Lung microvascular endothelial cell (primary cell): ENCODE measurements at places on chromosomes 1 and 21. TPM values are rescaled to one million over a fixed set of nuclear protein-coding genes. Genes with fewer than 3 reads are reported as not detected.

GRCh38 chr1:76095802-76096201 lies 21.3 kb downstream of the ST6GALNAC3 start:
- peak; percentile 26 for DNase-seq

DNA sequence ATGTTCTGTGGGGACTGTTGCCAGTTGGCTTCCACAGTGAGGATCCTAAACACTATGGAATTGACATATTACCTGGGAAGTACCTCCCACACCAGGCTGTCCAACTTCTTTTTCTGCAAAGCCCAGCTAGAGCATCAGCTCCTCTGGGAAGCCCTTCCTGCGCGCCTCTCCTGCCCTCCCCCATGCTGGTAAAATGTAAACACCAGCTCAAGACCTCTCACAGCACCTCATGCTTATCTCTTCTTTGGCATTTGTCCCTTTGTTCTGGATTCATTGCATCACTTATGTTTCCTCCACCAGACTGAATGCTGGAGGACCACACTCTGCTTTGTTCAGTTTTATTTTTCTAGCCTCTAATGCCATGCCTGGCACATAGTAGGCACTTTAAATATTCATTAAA lies 172.1 kb downstream of the HHAT start:
- DNase-seq: no peak

- DNase-seq: no peak
Measured at GRCh38 chr1:201880928-201881571, 7.6 kb upstream of the SHISA4 start.

The NR5A2 gene
- 3.4 and 7.2 TPM in 2 replicates for total RNA-seq

The MROH9 gene
- total RNA-seq: not detected in 2 replicates

- peak; percentile 58 for DNase-seq
Measured at GRCh38 chr1:150622303-150622975, 7.0 kb downstream of the ENSA start.

- no peak for DNase-seq
Measured at GRCh38 chr1:39877980-39878956, 5.0 kb downstream of the TRIT1 start.

- no peak for DNase-seq
Measured at GRCh38 chr1:112464501-112464900, 44.3 kb upstream of the WNT2B start.

The C4BPB gene
- not detected in 2 replicates for total RNA-seq

The SIK1 gene
- 0.65 and 4.0 TPM in 2 replicates for total RNA-seq

GRCh38 chr1:91596474-91596873 lies 95.8 kb downstream of the CDC7 start:
- DNase-seq: no peak

- DNase-seq: no peak
Measured at GRCh38 chr1:154418062-154418921, 13.1 kb downstream of the IL6R start.

The TRIM46 gene
- total RNA-seq: 1.2 and 2.4 TPM in 2 replicates

DNA sequence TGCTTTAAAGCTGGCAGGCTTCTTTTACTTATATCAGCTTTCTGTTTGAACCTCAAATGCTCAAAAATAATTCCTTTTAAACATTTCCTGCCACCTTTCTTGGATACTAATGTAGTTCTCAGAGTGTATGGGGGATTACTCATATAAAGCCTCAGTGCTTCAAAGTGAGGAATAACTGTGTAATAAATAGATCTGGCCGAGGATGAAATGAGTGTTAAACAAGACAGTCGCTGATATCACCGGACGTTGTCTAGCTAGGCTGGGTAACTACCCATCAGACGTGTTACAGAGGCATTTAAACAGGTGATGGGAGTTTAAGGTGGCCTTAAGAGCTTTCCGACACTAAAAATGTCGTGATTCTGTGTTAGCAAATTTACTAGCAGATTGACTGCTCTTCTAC lies 53.1 kb downstream of the VANGL2 start:
- DNase-seq: no peak

GRCh38 chr1:72524021-72524420 lies 241.7 kb upstream of the NEGR1 start:
- no peak for DNase-seq

The PRAMEF9 gene
- total RNA-seq: not detected in 2 replicates

DNA sequence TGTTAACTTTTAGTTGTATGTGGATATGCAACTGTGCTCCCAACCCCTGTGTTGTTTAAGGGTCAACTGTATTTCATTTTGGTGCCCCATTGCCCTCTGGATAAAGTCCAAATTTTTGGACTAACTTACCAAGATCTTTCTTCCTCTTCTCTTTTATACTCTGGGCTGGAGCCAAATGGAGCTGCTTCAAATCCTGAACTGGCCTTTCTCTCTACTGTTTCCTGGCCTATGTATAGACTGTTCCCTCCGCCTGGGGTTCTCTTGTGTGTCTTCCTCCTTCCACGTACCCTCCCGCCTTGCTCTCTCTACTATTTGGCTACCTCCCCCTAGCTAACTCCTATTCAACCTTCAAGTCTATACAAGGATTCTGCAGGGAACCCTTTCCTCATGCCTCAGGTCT lies 8.4 kb upstream of the CDC14A start:
- no peak for DNase-seq

- no peak for DNase-seq
Measured at GRCh38 chr1:11324567-11325165, 51.7 kb downstream of the UBIAD1 start.

DNA sequence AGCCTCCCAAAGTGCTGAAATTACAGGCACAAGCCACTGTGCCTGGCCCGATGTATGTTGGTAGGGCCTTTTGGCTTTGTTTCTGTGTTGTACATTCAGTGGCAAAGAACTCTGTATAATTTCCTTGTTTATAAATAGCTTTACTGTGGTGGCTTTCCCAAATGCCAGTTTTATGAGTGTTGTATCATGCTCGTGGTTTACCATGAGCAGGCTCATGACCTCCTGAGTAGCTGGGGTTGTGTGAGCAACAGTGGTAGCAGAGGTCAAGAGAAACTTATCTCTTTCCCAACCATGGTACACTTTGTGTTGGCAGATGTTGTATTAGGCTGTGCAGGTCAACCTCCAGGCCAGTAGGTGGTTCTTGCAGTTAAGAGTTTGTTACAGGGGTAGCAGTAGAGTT lies 420.4 kb upstream of the BEND5 start:
- no peak for DNase-seq

The TFF3 gene
- 138 and 1,055 TPM in 2 replicates for total RNA-seq

DNA sequence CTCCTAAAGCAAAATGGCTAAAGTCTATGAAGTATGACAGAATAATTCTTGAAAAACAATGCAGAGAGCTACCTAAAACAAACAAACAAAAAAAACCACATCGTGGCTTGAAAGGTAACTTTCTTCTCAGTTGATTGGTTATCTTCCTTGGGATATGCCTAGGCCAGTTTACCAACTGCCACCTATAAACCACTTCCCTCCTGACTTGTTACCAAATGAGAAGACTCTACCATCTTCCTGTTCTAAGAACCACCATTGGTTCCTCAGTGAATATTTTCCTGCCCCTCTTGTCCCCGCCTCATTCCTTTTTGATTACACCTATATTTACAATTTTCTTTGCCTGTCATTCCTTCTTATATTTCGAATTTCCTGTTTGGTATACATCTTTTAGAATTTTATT lies 336.6 kb downstream of the SIPA1L2 start:
- no peak for DNase-seq

DNA sequence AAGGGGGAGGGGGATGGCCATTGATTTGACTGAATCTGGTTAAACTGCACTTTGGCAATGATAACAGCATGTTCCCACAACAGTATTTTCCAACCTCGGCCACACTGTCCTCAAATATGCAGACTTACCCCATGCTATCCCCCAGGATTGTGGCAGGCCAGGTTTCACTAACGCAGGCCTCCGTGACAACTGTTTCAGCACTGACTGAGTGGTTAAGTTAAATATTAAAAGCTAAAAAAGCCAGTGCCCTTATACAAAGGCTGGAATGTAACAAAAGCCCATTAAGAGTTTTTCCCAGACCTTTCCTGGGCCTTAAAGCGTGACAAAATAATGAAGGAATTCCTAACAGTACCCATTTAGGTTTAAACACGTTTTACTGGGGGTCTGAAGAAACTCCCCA lies 202.9 kb downstream of the USP25 start:
- no peak for DNase-seq

- no peak for DNase-seq
Measured at GRCh38 chr1:216331211-216331610, 92.0 kb downstream of the USH2A start.

DNA sequence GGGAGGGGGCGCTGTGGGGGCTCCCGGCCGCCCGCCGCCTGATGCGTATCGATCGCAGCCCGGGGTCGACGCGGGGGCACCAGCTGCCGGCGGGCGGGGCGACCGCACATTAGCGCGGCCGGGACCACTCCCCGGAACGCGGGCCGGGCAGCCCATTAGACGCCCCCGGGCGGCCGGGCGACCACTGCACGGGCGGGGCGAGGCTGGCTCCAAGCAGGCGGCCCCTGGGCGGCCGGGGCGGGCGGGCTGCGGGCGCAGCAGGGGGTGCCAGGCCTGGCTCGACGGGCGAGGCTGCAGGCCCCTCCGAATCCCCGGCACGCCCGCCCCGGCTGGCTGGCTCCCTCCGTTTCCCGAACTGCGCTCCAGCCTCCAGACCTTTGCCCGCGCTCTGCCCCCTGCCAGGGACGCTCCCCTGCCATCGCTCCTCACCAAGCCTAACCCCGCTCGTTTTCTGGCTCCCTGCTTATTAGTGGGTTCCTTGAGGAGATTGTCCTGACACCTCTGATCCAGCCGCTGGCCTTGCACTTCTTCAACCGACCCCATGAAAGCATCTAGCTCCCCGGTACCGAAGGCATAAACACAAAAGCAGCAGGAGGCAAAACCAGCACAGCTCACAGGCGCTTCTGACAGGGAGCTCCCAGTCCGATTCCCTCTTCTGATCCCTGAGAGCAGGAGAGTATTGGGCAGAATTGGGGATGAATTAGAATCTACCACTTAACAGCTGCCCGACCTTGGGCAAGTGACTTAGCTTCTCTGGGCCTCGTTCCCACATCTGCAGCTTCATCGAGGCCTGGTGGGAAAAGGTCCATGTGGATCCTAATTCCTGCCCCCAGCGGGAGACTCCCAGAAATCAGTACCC lies 92.6 kb upstream of the CASZ1 start:
- DNase-seq: no peak

- no peak for DNase-seq
Measured at GRCh38 chr1:67148516-67149178, 13.9 kb upstream of the C1orf141 start.

DNA sequence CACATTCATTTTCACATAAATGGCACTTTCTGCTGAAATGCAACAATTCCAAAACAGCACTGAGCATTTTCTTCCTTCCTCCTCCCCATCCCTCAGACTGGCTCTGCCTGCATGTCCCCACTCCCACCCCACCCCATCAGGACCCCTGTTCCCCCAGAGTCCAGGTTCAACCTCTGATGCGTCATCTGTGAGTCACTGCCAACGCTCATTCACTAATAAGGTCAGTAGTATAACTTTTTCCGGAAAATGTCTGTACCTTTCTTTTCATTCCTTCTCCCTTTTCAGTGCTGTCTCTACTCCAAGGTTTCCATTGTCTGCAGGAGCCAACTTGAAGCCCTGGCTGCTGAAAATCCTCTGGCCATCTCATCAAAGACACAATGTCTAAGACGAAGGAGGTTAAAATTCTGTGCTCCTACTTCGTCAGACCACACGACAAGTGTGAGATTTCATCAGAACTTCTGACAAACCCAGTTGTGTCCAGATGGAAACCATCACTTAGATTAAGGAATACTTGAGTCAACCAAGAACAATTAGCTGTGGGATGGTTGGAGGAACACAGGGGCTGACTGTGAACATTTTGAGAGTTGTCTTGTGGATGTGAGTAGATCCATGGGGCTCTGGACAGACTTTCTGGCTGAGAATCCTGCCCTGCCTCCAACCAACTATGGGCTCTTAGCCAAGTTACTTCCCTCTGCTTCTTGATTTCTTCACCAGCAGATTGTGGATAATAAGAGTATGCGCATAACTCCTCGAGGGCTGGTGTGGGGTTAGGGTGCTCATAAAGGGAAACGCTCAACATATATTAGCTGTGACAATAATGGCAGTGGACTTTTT lies 35.6 kb upstream of the UTS2 start:
- DNase-seq: no peak

DNA sequence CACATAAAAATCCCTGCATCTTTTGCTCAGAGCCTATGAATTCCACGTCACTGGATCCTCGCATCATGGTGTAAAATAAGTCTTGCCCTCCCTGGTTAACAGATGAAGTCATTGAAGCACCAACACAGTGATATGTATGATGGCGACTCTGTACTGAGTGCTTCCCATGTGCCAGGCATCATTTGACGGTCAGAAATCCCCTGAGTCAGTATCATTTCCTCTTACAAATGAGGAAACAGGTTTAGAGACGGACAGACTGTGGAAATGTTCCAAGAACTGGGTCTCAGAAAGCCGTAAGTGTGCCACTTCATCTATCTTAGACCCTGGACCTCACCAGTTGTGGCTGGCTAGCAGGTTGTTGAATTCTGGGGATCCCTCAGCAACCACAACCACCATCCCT lies 5.1 kb upstream of the OLFML2B start:
- peak; percentile 66 for DNase-seq

DNA sequence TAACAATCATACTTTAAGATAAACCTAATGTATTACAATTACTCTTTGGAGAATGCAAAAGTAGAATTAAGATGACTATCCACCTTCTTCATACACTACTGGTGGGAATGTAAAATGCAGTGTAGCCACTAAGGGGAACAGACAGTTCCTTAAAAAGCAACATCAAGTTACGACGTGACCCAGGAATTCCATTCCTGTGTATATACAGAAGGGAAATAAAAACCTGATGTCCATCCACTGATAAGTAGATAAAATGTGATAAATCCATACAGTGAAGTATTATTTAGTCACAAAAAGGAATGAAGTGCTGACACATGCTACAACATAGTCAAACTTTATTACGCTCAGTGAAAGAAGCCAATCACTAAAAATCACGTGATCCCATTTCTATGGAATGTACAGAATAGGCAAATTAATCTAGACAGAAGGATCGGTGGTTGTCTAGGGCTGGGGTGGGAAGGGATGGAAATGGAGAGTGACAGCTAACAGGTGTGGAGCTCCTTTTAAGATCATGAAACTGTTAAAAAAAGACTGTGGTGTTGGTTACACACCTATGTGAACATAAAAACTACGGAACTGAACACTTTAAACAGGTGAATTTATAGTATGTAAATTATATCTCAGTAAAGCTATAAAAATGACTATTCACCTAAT lies 42.1 kb downstream of the NRIP1 start:
- DNase-seq: no peak
